Retinal pigment epithelial cell (primary cell): ENCODE measurements at places on chromosomes 11 and 22.

DNA sequence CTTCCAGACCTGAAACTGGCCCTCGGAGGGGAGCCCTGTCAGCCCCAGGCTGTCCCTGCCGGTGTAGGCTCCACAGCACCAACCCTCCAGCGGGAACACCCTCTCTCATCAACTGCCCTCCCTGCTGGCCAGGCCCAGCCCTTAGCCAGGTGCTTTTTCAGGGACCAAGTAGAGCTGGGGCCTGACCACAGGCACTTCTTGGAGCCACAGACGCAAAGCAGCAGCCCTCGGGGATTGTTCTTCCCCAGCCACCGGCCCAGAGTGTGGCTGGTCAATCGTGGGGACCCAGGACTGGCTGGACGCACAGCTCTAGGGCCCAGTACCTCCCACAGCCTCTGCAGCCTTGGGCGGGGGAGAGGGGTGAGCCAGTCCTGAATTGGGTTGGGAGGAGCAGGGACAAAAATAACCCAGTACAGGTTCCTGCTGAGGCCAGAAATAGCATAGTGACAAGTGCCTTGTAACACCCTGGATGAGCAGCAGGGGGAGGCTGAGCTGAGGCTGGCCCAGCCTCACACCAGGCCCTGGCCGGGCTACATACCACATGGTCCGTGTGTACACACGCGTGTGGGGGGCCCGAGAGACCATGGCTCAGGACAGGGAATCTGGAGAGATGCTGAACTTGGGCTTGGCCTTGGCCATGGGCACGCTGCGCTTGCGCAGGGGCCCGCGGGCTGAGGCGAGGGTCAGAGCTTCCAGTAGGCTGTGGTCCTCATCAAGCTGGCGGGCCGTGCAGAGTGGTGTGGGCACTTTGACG lies 2.0 kb downstream of the KCNJ11 start:
- DNase-seq: no peak

GRCh38 chr11:6498121-6498520 lies 1.0 kb downstream of the DNHD1 start:
- DNase-seq: no peak

DNA sequence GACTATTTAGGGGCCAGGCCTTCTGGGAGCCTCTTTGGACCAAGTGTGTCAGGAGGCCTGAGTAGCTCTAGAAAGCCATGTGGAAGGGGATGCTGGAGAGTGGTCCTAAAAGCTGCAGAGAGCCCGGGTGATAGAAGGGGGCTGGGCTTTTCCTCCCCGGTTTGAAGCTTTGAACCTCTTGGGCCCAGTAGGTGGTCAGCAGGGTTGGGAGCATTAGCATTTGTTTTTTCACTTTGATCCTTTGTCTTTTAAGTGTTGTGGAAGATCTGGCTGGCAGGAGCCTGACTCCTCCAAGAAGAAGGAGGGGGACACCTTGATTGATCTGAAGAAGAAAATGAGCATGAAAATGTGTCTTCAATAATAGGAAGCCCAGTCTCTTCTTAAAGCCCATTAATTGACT lies 596.6 kb downstream of the INSC start:
- no peak for DNase-seq

GRCh38 chr11:2889362-2890273 lies 4.0 kb upstream of the CDKN1C start:
- DNase-seq: no peak

DNA sequence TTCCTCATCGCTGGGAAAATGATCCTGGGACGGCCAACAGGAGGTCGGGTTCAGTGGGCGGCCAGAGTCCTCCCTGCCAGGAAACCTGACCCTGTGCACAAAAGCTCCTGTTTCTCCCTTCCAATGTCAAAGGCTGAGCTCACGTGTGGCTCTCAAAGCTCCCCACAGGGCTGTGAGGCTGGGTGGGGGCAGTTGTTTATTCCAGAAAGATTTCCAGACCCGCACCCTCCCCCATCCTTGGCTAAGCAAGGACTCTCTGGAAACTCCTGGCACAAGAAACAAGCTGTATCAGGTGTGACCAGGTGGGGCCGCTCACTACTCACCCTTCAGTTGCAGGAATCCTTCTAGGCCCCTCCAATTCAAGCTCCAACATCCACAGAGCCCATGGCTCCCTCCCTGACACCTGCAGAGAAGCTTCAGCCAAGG lies 131.9 kb downstream of the SHANK2 start:
- DNase-seq: no peak

DNA sequence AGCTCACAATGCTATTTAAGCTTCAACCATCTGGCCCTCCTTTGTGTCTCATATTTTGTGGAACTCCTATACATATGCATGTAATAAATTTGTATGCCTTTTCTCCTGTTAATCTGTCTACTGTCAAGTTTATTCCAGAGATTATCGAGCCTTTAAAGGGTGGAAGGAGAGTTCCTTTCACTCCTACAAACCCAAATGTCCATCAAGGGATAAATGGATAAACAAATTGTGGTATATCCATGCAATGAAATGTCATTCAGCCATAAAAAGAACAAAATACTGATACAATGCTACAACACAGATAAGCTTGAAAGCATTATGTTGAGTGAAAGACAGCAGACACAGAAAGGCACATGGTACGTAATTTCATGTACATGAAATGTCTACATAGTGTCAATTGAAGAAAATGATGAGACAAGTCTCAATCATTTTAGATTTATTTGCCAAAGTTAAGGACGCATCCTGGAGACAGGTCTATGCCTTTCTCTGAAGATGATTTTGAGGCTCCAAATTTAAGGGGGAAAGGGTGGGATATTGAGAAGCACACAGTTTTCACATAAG lies 17.7 kb upstream of the FEZ1 start:
- no peak for DNase-seq
